Renal cortical epithelial cell (primary cell): ENCODE measurements at places on chromosomes 3 and 15. TPM values are rescaled to one million over a fixed set of nuclear protein-coding genes. Genes with fewer than 3 reads are reported as not detected.

- DNase-seq = peak; percentile 63
Measured at GRCh38 chr3:109023656-109024254, 70.1 kb upstream of the GUCA1C start.

DNA sequence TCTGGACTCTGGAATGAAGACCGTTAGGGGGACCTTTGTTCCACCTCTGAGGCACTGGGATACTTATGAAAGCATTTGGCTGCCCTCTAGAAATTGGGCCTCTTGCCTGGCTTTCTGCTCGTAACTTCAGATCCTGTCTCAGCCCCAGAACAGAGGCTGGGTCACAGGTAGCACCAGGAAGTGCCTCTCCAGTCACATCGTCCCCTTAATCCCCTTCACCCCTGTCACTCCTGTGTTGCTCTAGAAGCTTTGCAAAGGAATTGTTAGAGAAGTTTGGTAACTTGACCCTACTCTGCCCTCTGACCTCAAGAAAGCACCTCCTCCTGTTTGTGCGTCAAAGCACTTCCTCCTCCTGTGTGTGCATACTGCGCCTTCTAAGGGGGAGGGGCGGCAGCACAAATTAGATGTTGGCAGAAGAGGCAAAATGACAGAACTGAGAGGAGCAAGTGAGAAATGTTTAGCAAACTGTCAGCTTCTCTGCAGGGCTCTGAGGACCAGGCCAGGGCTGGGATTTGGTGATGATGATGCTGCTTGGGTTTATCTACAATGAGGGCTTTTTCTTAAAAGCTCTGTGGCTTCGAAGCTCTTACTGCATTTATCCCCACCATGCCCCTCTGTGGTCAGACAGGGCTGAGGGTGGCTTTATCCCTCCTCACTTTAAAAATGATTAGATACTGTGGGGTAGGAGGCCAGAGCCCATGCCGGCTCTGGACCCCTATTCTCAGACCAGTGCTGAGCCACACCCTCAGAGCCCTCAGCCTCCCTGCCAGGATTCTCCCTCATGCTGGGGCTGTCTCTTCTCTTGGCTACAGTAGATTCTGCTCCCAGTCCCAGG is 76.2 kb downstream of the LARS2 start:
- DNase-seq = no peak

Gene MESP2
- not detected in 2 replicates for total RNA-seq

DNA sequence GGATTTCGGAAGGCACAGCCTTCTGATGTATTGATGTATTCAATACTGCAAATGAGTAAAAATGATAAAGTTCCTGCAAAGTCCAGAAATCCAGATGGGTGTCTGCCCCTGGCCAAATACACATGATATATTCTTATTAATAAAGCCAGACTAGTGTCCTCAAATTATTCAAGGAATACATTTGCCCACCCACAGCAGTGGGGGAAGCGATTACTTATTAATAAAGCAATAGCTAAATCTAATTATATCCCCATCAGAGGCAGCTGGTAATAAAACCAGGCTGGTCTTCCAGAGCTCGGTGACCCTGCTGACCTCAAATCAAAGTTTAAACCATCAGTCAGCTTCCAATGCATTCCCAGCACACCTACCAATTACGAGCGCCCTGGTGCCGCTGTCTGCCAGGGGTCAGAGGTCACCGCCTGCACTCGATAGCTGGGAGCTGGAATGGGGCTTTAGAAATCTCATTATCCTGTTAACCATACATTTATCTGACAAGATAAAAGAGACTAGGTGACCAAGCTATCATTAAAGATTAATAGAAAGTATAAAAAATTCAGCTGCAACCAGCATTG is 330.3 kb downstream of the UACA start:
- DNase-seq = no peak

GRCh38 chr3:33575311-33575710 is 135.1 kb upstream of the UBP1 start:
- no peak for DNase-seq

DNA sequence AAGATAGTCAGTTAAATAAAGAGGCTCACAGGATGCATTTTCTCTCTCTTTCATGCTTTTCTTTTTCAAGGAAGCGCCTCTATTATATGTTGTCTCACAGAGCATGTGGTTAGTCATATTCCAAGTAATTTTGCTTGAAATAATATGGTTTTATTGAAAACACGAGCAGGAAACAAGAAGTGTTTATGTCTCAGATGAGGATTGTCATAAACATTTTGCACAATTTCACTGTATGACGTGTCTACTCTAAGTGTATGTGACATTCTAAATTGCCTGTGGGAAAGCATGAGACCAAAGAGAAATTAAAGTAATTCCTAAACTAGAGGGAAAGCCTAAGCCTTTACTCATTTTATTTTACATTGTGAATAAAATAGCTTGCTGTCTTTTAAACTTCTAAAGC is 818.6 kb downstream of the EPHA3 start:
- DNase-seq = no peak

GRCh38 chr15:29686445-29687203 is 135.6 kb downstream of the TJP1 start:
- no peak for DNase-seq

- peak; percentile 77 for DNase-seq
Measured at GRCh38 chr3:169914321-169914720, 2.9 kb downstream of the SAMD7 start.

Gene GASK1A
- total RNA-seq = 0.25 and 0.87 TPM in 2 replicates

Gene IQCF5
- not detected in 2 replicates for total RNA-seq

- no peak for DNase-seq
Measured at GRCh38 chr15:65311760-65312159, 7.3 kb downstream of the RNU5B-1 start.

DNA sequence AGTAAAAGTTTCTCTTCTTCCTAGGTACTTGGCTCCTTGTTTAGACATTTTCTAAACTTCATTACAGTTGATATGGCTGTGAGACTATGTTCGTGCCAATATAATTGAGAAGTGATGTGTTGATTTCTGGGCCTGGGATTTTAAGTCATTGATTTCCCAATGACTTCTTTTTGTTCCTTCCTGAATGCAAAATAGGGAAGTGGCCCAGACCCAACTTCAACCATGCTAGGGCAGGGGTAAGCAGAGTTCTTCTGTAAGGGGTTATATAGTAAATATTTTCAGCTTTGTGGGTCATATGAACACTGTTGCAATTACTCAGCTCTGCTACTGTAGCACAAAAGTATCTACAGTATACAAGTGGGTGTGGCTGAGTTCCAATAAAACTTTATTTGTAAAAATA is 320.1 kb upstream of the WNT5A start:
- DNase-seq = no peak

DNA sequence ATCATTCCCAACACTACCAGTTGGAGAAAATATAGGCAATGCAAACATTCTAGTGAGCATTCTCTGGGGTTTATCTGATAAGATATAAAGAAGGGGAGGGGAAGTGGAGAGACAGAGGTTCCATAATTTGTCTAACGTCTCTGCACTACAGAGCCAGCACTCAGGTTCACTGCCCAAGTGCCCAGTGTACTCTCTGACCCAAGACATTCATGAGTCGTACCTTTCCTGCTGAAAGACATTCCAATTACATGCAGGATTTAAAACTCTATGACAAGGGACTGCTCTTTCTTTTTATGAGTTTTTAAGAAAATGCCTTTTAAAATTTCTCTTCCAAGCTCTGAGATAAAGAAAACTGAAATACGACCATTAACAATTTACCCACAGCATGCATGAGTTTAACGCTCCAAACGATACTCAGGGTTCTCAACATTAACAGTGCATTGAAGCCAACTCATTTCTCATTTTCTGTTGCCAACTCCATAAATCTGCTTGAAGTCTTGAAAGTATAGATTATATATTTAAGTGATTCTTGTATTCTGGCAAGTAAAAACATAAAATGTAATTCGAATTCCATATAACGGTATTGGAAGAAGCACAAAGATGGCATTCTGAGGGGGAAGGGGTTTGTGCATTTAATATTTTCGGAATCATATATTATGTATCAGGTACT is 193.4 kb downstream of the SUCLG2 start:
- peak; percentile 30 for DNase-seq

DNA sequence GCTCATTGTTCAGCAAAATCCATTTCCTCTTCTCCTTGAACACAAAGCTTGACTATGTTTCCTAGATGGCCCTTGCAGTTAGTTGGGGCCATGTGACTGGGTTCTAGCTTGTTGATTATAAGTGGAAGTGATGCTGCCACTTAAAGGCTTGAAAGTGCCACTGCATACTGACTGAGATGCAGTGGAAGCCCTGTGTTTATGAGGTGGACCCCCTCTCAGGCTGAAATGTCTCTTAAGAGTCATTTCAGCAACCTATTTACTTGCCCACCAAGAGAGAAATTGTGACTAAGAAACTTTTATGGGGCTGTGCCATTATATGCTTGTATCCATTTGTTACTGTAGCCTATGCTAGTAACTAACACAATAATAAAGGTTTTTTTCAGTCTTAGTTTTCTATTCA is 8.4 kb upstream of the ANP32A start:
- DNase-seq = no peak

GRCh38 chr3:7340795-7341194 is 479.9 kb downstream of the GRM7 start:
- no peak for DNase-seq

GRCh38 chr15:41507820-41508290 is 5.8 kb downstream of the LTK start:
- peak; percentile 36 for DNase-seq

Gene TMCO5A
- not detected in 2 replicates for total RNA-seq

DNA sequence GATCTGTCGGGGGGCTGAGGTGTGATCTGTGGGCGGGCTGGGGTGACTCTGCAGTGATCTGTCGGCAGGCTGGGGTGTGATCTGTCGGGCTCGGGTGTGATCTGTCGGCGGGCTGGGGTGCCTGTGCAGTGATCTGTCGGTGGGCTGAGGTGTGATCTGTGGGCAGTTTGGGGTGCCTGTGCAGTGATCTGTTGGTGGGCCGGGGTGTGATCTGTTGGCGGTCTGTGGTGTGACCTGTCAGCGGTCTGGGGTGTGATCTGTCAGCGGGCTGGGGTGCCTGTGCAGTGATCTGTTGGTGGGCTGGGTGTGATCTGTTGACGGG is 205.1 kb downstream of the XXYLT1 start:
- no peak for DNase-seq

Gene RTP4
- 1.1 and 6.9 TPM in 2 replicates for total RNA-seq

- no peak for DNase-seq
Measured at GRCh38 chr3:18499301-18499700, 74.2 kb upstream of the SATB1 start.

Gene XYLB
- total RNA-seq = 1.0 TPM in 2 replicates

Gene NR2E3
- total RNA-seq = 0.45 TPM in 1 of 2 replicates, not detected in the other
